ENCODE measurements at places on chromosomes 4 and X.

DNA sequence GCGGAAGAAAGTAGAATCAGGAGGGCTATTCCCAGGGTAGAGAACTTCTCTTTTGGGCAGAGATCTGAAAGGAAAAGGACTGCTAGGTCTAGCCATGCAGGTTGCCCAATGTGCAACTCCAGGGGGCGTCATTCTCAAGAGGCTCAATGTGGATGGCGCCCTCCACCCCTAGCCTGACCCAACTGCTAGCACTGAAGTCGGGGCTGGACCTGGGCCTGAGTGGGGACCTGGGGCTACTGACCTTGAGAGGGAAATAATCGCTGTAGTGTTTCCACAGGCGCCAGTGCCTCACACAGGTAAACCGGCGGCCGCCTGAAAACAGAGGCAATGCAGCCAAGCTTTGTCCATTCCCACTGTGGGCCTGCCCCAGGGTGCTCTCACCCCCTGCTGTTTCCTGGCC lies 6.1 kb downstream of the AWAT2 start:
- DNase-seq, result no peak

GRCh38 chrX:69279234-69279633 lies 114.0 kb upstream of the PJA1 start:
- no peak for DNase-seq

DNA sequence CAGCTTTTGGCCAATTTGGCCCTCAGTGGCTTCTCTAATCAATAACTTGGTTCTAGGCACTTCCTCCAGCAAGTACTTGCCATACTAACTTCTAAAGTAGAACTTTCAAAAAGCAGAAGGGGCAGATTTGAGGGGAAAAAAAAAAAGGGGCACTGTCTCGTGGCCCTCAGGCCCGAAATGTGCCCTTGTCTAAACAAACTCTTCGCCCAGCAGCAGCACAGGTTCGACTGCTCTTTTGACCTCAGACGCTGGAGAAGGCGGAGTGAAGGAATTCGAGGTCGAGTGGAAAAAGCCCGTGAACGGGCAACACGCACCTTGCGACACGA lies 775 bp downstream of the GRPEL1 start:
- no peak for DNase-seq

DNA sequence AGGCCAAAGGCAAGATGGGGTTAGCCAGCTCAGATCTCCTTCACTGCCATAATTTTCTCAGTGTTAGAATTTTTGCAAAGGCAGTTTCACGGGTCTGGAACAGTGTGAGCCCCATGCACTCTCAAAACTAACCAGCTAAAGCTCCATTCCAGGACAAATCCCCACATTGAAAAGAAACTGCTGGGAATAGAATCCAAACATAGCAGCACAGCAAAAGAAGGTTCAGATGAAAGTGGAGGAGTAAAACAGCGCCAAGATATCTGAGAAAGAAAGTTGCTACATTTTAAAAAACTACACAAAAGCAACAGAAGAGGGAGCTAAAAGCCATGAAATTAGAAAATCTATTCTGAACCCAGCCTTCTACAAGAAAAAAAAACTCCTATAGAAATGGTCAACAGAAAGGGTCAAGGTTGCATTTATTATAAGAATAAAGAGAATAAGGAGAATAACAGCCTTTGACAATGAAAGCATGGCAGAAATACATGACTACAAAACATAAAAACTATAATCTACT lies 39.6 kb upstream of the SLC7A3 start:
- DNase-seq, result no peak

- no peak for DNase-seq
These were observed 20.0 kb upstream of the VCX2 start for GRCh38 chrX:8191022-8191421.

Measured in NCI-H345 (cell line).